Right kidney (tissue), 9 donors: ENCODE measurements at places on chromosomes 2 and 18.

DNA sequence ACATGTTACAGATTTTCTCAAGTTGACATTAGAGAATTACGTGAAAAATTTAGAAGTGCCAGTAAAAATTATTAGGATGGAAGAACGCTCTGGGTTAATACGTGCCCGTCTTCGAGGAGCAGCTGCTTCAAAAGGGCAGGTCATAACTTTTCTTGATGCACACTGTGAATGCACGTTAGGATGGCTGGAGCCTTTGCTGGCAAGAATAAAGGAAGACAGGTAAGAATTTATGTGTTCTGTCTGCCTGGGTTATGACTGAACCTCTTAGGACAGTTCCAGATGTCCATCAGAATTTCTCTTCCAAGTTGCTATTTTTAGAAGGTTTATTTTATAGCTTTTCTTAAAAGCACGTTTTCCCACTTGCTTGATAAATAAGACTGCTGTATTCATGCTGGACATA, 371.0 kb downstream of the GALNT13 start:
- no peak for DNase-seq

GRCh38 chr18:80228051-80228848, 19.1 kb downstream of the PARD6G start:
- DNase-seq = no peak

DNA sequence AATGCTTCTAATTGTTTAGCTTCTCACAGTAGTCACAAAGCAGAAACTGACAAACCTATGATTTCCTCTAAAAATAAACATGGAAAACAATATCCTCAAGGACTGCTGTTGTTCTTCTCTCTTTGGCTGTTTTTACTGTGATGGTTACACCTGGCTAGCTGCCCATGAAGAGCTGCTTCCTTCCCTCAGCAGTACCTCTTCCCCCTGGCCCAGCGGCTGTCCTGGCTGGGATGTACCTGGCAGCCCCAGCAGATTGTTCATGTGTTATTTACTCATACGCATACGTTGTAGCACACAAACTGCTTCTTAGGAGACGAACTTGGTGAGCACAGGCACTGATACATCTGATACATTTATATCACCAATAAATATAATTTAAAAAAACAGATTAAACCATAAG, 27.4 kb downstream of the NEMP2 start:
- no peak for DNase-seq

- no peak for DNase-seq
Measured at GRCh38 chr2:229426464-229426863, 155.4 kb upstream of the PID1 start.

DNA sequence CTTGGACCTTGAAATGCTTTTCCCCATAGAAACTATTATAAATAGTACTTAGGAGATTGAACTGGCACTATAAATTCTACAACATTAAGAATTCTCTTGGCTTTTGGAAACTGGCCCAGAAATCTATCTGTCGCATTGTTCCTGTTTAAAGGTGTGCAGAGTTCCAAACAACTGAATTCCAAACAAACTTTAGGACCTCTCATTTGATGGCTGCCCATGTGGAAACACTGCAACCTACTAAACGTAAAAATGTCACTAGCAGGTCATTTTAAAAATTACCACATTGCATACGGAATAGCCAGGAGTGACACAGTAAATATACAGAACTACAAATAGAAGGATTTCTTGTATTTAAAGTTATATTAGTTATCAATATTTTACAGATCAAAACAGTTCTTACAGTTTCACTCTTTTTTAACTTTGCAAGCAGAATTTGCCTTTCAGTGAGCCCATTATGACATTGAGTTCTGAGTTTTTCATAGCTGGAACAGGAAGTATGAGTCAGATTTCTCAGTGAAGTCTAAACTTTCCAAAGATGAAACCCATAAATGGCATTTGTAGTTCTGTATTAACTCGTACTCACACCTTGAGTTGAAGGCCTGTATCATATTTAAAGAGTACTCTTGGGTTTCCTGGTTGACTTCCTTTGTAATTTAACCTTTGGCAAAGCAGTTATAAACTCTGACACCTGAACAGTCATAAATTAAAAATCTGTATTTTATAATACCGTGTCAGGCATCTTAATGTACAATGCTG, 142.3 kb upstream of the BOD1L2 start:
- DNase-seq = no peak

- DNase-seq = peak; percentile 35
Measured at GRCh38 chr18:79400591-79401381, 5.1 kb downstream of the NFATC1 start.

GRCh38 chr2:86026744-86027065, 79.0 kb downstream of the POLR1A start:
- no peak for DNase-seq
